ENCODE measurements at places on chromosomes 3 and 15.

- no peak for DNase-seq
Measured at GRCh38 chr3:77370413-77370812, 330.5 kb downstream of the ROBO2 start.

GRCh38 chr3:137217733-137218132 lies 259.9 kb downstream of the IL20RB start:
- no peak for DNase-seq

GRCh38 chr15:101191242-101191641 lies 60.6 kb downstream of the CHSY1 start:
- DNase-seq: no peak

GRCh38 chr3:4633078-4634004 lies 140.2 kb downstream of the ITPR1 start:
- no peak for DNase-seq

GRCh38 chr15:64013179-64014062 lies 32.9 kb downstream of the DAPK2 start:
- no peak for DNase-seq

DNA sequence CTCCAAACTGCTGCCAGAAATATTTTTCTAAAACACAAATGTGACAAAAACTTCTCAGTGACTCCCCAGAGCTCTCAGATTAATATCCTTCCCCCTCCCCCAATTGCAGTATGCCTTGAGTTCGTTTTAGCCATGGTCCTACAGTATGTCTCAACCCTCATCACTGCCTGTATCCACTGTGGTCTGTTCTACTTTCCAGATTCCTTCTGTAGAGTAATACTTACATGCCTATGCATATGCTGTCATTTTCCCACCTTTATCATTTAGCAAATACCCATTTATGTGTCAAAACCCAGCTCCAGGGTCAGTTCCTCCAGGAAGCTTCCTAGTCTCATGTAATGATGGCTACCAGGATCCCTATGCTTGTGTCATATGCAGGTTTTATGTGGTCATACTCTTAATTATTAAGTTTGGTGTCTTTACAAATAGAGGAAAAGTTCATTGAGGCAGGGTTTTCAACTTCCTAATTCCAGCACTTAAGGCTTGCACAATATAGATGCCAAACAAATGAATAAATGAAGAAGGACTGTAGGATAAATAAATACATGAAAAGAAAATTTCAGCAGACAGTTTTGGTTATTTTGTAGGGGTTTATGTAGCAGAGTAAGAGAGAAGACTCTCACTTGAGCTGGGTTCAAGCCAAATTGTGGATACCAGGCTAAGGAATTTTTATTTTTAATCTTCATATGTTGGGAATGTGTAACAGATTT lies 170.8 kb downstream of the ALCAM start:
- DNase-seq: no peak

- peak; percentile 5 for DNase-seq
Measured at GRCh38 chr3:149792452-149793270, at the start of gene ANKUB1. TSS of gene ANKUB1 (minus strand) at chr3:149792554. CDS start at chr3:149792366, 188 bp downstream.

GRCh38 chr15:38373016-38373415 lies 80.9 kb upstream of the FAM98B start:
- no peak for DNase-seq

GRCh38 chr3:127822041-127822681 lies at the start of gene MGLL:
TSS of gene MGLL (minus strand) at chr3:127822515. CDS start at chr3:127822318, 197 bp downstream.
- no peak for DNase-seq

DNA sequence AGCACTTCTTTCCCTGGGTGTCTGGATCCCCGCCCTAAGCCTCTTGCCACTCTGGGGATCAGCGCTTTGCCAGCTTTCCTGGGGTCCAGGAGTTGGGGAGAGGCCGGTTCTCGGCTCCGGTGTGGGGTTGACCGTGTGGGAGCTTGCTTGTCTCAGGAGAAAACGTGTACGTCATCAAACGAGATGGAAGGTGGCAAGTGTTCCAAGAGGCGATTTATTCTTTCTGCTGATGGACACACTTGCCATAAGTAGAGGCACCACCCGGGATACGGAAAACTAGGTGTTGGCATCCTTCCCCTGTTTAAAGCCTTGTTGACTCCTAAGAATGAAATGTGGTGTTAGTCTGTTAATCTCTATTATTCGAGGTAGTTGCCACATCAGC lies 295 bp downstream of the ZWILCH start:
- DNase-seq: no peak

DNA sequence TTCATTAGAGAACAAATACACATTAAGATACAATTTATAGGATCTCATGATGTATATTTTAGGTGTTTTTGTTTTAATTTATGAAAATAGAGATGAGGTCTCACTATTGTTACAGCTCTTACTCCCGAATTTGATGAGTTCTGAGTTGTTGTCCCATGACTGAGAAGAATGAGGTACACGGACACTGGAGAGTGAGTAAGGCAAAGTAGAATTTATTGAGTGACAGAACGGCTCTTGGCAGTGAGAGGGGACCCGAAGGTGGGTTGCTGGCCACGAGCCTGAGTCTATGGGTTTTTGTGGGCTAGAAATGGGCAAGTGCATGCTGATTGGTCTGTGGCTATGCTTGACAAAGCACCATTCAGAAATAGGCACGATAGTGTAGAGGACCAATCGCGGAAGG lies 3.1 kb upstream of the RNF168 start:
- no peak for DNase-seq

GRCh38 chr3:147372525-147373027 lies 33.8 kb downstream of the ZIC4 start:
- DNase-seq: no peak

- no peak for DNase-seq
Measured at GRCh38 chr3:170180079-170180907, 1.2 kb downstream of the PHC3 start.

DNA sequence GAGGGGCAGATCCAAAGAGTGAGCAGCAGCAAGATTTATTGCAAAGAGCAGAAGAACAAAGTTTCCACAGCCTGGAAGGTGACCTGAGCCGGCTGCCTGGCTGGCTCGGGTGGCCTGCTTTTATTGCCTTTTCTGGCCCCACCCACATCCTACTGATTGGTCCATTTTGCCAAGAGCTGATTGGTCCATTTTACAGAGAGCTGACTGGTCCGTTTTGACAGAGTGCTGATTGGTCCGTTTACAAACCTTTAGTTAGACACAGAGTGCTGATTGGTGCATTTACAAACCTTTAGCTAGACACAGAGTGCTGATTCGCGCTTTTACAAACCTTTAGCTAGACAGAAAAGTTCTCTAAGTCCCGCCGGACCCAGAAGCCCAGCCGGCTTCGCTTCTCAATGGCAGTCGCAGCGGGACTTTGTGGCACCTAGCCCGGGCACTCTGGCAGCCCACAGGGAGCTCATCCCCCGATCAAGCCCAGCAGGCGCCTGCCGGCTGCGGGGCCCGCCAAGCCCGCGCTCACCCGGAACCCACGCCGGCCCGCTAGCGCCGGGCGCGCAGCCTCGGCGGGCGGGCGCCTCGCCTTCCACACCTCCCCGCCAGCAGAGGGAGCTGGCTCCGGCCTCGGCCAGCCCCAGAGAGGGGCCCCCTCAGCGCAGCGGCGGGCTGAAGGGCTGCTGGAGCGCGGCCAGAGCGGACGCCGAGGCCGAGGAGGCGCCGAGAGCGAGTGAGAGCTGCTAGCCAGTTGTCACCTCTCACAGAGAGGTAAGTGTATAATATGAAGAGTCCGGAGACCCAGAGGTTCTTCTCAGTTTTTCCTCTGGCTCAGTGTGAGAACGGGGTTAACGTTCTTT lies 339.2 kb downstream of the CHL1 start:
- peak; percentile 24 for DNase-seq

DNA sequence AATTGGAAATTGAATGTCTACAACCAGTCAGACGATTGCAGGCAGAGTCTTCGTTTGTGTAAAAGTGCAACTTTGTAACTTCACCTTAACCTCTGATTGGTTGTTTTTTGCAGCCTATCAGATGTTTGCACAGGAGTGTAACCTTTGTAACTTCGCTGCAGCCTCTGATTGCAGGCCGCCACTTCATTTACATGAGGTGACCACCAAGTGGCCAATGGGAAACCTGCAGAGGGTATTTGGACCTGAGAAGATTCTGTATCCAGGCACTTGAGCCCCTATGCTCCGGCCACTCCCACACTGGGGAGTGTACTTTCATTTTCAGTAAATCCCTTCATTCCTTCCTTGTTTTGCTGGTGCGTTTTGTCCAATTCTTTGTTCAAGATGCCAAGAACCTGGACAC lies 68.1 kb upstream of the PFN2 start:
- DNase-seq: no peak

DNA sequence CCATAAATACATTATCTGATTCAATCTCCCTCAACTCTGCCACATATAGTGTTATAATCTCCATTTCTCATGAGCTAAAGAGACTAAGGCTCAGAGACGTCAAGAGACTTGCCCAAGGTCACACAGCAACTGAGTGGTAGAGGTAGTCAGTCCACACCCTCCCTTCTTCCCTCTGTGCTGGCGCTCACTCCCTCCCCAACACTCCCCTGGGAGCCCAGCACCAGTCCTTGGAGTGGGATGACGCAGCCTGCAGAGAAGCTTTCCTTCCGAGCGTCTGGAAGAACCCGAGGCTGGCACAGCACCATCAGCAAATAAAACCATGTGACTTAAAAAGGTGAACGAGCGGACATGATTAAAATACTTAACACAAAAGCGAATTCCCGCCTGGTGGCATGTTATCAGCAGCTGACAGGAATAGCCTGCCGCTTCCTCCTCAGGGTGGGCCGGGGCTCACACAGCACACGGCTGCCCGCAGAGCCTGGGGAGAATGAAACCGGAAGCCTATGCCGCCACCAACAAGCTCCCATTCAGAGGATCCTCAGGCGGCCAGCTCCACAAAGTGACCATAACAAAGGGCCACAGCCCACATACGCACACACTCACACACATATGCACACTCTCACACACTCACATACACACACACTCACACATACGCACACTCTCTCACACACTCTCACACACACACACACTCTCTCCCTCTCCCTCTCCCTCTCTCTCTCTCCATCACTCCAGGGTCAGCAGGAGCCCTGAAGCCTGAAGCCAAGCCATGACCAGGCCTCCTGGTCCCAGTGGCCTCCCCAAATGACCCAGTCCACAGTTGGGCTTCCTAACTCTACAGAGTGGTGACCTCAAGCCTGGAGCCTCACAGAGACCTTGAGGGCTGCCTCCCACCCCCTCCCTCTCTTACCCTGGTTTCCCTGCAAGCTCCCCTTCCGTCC lies 120.5 kb downstream of the XXYLT1 start:
- no peak for DNase-seq

- DNase-seq: no peak
Measured at GRCh38 chr3:25430935-25431770, 3.1 kb downstream of the RARB start.

DNA sequence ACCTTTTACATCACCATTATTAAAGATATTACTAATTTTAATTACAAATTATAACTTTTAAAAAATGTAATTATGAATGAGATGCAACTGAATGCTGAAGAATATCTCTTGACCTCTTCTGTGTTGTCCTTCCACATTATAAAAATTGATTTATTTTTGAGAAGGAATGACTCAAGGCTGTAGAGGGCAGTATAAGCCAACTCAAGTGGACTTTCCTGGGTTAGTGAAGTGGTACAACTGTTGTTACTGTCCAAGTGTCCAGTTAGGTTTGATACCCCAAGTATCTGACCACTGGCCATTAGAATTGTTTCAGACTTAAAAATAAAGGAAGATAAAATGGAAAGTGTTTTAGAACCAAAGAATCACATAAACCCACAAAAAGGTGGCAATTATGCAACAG lies 51.9 kb downstream of the BBX start:
- peak; percentile 44 for DNase-seq

DNA sequence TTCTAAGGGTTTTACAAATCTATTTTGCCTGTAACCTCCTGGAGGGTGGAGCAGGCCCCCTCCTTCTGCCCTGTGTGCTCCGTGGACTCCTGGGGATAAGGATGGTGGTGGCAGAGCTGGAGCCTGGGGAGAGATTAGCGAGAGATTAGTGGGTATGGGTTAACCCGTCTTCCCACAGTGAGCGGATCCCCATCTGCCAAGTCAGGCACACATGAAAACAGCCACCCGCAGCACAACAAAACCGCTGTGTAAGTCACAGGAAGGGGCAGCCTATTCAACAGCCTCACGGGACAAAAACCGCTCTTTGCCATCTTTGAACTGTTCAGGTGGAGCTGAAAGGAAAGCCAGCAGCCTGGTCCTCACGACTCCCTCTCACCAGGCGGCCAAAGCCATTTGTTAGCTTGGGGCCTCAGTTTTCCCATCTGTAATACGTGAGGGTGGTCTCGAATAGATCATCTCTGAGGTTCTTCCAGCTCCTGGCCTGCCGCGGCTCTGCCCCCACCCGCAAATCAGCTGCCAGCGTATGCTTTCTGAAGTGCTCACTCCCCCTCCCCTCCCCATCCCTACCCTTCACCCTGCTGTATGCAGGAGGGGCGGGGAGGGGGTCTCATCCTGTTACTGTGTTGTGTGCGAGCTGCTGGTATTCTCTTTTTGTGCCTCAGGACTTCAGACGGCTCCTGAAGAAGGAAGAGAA lies 43.6 kb downstream of the PDIA5 start:
- no peak for DNase-seq

GRCh38 chr3:16373341-16373946 lies 108.4 kb downstream of the OXNAD1 start:
- DNase-seq: no peak

GRCh38 chr15:100113351-100114080 lies 228.3 kb downstream of the ADAMTS17 start:
- DNase-seq: no peak

- DNase-seq: no peak
Measured at GRCh38 chr15:30953731-30954378, 37.6 kb downstream of the MTMR10 start.

DNA sequence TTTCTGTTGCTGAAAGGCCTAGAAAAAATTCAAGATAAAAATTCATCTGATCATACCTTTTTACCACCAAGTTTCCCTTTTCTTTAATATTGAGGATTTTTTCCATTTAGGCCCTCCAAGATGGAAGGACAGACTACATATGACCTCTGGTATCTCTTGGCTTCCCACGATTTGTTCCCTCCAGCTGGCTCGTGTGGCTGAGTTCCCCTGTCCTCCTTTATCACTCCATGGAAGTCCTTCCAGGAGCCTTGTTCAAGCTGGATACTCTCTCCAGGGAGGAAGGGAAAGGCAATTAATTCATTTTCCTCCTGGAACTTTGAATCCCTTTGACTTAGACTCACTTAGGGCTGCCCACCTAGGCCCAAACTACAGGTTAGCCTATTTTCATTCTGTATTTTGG lies 110.6 kb downstream of the CFAP44 start:
- no peak for DNase-seq

GRCh38 chr3:141915766-141916165 lies 39.3 kb downstream of the ATP1B3 start:
- DNase-seq: no peak

DNA sequence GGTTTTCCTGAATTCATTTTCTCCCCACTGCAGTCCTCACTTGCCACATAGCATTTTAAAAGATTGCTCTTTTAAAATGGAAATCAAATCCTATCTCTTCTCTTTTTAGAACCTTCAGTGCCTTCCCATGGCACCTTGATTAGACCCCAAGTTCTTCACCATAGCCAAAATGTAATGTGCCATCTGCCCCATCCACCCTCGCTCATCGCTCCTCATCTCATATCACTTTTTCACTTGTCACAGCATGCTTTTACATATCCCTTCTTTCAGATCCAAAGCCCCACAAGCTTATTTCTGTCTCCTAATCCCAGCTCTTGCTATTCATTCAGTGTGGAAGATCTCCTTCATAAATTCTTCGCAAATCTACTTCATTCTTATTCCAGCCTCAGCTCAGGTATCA lies 161.7 kb downstream of the CD47 start:
- no peak for DNase-seq

Measured in hippocampal formation (tissue), 2 donors.